ENCODE measurements at places on chromosomes 7 and 10.

- no peak for DNase-seq
Measured at GRCh38 chr7:131879424-131879823, 323.0 kb upstream of the PODXL start.

DNA sequence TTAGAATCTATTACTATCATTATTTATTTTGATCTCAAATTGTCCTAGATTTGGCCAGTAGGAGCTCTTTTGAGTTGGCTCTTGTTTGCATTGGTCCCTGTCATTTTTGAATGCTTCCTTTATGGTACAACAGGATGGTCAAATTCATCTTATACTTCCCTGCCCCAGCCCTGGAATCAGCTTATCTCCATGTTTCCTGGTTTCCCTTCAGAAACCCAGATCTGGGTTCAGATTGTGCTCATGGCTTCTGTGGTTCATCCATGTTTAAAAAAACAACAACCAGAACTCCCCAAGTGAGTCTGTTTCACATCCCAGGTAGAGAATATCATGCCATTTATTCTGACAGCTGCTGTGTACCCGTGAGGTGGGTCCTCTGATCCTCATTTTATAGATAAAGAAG is 10.6 kb downstream of the ZFYVE27 start:
- DNase-seq: no peak

DNA sequence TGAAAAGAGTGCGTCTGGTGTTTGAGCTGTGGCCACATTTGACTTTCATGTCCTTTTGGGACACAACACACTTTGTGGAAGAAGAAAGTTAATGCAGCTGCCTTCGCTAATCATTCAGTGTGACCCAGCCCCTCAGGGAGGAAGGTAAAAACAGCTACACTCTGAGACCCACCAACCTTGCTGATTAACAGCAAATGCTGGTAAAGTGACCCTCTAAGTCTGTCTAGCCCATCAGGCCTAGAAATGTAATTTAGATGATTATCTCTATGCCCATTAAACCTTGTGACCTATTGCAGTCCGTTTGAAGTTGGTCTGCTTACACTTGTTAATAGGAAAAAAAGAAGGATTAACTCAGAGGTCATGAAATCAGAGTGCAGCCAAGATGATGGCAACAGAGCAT is 161.9 kb upstream of the WNT16 start:
- no peak for DNase-seq

- DNase-seq: no peak
Measured at GRCh38 chr10:80536361-80536835, 1.3 kb upstream of the SH2D4B start.

- no peak for DNase-seq
Measured at GRCh38 chr10:18157881-18158280, 17.7 kb downstream of the CACNB2 start.

DNA sequence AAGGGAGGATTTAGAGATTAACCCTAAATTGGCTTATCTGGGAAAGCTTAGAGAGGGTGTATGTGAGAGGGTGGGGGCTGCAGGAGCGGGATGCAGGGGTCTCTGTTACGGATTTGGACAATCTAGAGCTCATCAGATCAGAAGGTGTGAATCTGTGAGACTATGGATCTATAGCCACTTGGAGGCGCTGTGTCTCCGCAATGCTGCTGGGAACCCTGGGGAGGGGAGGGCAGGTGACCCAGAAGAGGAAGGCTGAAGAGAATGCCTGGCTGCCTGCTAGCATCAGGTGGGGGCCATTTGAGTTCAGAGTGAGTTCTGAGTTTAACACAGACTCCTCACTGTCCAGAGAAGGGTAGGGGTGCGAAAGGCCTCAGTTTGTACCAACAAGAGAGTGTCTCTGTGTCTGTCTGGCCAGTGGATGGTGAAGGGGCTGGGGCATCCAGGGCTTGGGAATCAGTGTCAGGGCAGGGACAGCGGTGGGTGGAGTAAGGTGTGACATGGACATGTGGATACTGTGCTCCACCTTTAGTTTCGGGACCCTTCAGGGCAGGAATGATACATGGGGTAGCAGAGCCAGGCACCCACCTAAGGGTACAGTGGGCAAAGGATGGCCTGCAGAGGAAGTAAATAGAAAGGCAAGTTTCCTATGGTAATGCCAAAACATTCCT is 187.3 kb upstream of the PRSS58 start:
- DNase-seq: no peak

- no peak for DNase-seq
Measured at GRCh38 chr10:50674469-50675254, 50.9 kb upstream of the SGMS1 start.

All from retina (tissue), 1 donor.